ENCODE measurements at places on chromosomes 13 and 19.
A peak's percentile ranks its signal among the peaks of the same experiment; 100 is the strongest.

GRCh38 chr19:1511318-1512317 lies 1.2 kb downstream of the ADAMTSL5 start:
- no peak for DNase-seq

DNA sequence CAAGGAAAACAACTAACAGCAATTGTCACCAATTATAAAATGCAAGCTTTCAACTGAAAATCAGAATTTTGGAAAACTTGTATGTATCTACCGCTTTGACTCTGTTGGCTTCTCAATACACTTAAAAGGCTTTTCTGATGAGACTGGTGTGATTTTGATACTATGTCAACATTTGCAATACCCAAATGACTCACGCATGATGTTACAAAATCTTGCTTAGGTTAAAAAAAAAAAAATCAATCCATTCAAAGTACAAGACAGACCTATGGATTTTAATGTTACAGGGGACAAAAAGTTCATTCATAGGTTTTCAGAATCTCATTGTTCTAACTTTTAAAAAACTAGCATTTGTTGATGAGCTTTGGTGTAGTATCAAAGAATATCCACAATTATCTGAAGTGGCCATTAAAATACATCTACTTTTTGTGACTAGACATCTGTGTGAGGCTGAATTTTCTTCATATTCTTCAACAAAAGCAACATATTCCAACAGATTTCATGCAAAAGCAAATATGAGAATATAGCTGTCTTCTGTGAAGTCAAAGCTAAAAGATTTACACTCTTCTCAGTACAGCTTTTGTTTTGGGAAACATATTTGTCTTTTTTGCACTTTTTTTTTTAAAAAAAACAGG lies 10.7 kb downstream of the ELF1 start:
- DNase-seq: no peak

DNA sequence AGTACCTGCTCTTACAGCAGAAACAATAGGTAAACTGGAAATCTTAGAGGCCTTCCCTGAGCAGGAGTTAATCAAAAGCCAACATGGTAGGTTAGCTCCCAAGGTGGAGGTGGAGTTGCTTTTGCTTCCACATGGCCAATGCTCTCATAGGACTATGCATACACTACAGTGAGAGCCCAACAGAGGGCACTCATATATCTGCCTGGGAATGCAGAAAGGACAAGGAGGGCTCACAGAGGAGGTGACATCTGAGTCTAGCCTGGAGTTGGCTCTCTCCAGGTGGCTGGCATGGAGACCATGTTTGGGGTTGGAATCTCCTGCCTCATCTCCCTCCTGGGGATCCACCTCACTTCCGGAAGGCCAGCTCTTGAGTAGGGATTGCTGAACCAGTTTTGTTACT lies 34.6 kb downstream of the ATP8A2 start:
- no peak for DNase-seq

DNA sequence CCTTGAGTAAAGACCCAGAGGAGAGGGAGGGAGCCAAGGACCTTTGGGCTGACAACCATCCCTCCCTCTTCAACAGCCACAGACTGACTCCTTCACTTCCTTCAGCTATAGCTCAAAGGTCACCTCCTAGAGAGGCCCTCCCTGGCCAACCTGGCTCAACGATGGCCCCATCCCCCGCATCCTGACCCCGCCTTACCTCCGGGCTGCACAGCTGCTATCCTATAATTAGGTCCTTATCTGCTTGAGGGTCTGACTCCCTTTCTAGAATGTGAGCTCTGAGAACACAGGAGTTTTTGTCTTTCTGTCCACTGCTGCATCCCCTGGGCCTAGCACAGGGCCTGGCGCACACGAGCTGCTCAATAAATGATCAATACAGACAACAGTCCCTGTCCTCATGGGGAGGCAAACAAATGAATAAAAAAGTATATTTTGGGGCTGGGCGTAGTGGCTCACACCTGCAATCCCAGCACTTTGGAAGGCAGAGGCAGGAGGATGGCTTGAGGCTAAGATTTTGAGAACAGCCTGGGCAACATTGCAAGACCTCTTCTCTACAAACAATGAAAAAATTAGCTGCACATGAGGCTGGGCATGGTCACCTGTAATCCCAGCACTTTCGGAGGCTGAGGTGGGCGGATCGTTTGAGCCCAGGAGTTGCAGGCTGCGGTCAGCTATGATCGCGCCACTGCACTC lies 6.6 kb upstream of the LGALS4 start:
- no peak for DNase-seq

- DNase-seq: peak; percentile 75
Measured at GRCh38 chr13:19959831-19960652, 1.5 kb downstream of the ZMYM2 start.

DNA sequence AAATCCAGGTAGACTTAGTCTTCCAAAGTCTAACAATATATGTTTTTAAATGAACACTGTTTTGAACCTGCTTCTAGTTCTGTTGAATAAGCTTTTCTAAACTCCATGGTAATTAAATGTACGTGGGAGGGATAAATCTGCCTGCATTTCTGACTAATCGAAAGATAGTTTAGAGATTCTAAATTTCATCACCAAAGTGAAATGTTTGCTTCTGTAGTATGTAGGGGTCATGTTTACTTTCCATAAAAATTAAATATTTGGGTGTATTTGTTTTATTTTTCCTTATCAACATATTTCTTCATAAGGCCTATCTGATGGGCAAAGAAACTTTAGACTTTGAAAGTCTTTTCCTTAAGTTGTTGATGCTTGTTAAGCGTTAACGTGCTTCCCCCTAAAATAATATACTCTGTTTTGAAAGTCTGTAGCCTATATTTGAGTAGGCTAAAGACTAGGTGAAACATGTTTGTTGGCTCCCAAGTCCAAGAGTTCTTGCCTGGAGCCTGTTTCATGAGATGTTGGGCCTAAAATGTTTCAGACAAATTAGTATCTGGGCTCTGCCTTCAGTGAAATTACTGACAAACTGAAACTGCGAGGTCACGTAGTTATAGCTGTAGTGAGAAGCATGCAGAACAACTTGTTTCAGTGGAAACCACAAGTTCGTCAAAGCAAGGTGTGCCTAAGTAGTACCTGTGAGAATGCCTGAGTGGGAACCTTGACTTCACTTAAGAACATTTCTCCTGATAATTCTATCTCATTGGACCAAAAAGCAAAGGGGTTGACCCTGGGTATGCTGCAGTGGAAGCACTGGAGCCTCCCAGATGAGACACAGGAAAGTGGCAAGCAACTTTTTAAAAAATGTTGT lies 126.2 kb downstream of the LMO7 start:
- no peak for DNase-seq

DNA sequence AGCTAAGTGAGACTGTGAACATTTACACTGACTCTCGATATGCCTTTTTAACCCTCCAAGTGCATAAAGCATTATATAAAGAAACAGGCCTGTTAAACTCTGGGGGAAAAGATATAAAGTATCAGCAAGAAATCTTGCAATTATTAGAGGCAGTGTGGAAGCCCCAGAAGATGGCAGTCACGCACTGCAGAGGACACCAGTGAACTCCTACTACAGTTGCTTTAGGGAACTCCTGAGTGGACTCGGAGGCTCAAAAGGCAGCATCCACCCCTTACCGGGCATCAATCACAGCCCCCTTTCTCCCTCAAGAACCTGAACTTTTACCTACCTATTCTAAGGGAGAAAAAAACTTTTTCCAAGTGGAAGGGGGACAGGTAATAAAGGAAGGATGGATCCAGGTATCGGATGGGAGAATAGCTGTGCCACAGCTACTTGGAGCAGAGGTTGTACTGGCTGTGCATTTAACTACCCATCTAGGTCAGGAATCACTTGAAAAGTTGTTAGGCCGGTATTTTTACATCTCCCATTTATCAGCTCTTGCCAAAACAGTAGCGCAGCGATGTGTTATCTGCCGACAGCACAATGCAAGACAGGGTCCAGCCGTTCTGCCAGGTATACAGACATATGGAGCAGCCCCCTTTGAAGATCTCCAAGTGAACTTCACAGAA lies 80.1 kb downstream of the ZNF486 start:
- peak; percentile 7 for DNase-seq

DNA sequence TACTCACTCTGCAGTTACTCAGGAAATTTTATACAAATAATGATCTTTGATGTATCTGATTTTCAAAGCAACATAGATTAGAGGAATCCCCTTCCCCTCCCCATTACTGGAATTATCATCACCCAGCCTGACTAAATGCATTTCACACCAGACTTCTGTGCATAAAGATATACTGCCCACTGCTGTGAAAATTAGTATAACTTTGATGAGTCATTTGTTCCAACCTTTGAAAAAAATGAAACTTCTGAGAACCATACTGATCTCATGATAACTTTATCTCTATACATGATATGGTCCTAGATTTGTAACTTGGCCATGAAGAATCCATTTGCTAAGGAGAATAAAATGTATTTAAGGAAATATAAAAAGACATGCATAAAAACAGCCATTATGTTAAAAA lies 63.9 kb downstream of the GPC6 start:
- no peak for DNase-seq

DNA sequence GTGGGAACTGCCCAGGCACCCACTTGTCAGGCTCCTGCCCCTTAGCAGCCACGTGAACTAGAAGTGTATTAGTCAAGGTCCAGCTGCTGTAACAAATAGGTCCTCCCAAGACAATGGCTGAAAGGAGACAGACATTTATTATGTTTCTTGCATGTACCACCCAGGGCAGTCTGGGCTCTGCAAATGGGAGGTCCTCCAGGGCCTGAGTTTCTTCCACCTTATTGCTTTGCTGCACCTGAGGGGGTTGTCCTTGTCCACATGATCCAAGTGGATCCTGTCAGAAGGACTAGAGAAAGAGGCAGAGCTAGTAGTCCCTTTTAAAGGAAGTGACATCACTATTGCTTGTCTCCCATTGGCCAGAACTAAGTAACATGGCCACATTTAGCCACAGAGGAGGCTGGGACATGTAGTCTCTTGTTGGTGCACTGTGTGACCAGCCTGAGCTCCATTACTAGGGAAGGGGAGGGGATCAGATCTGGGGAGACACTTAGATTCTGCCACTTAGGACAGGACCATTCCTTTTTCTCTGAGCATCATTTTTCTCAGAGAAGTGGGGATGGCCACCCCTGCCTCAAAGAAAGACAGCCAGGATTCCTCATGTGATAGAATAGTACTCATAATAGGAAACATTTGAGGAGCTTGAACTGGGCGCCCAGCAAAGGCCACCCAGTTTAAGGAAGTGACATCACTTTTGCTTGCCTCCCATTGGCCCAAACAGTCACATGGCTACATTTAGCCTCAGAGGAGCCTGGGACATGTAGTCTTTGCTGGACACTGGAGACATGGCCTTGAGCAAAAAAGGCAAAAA lies 15.1 kb downstream of the CC2D1A start:
- DNase-seq: no peak

GRCh38 chr19:10478903-10479384 lies 24.2 kb downstream of the KEAP1 start:
- peak; percentile 79 for DNase-seq

Data from activated T-helper 1 cell treated with Interleukin-2 at 50 U/mL for 16 hours (primary cell).